Right ventricle myocardium inferior (tissue), 1 donor: ENCODE measurements at places on chromosomes 6 and 20.
A peak's percentile ranks its signal among the peaks of the same experiment; 100 is the strongest.

DNA sequence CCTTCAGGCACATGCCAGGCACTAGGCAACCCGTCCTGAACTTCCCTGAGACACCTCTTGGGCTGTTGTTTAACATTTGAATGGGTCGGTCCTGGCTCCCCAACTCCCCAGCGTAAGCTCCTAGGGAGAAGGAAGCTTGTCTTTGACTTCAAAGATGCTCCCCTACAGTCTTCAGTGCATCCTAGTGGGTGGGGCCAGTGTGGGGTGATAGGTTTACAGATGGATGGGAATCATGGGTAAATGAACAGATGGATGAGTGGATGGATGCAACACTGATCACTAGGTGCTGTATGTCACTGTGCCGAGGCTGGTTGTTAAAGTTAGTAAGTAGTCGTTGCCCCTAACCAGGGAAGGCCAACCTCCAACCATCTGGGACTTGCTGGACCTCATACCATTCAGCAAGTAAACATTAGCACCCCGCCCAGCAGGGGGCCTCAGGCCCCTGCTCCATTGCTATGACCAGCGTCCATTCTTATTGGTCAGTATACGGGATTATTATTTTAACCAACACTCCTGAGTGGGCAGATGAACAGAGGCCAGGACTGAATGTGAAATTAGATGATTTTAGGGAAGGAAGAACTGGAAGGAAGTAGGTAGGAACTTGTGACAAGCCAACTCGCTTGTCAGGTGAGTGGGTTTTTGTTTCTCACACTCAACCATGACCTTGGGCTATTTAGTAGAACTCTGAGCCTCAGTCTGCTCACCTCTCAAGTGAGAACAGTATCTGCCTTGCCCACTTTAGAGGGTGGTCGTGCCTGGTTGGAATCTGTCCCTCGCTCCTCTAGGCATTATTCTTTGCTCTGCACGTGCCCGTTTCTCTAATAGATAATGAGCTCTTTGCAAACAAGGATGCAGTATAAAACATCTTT, 82.9 kb upstream of the FOXP4 start:
- DNase-seq = peak; percentile 87

DNA sequence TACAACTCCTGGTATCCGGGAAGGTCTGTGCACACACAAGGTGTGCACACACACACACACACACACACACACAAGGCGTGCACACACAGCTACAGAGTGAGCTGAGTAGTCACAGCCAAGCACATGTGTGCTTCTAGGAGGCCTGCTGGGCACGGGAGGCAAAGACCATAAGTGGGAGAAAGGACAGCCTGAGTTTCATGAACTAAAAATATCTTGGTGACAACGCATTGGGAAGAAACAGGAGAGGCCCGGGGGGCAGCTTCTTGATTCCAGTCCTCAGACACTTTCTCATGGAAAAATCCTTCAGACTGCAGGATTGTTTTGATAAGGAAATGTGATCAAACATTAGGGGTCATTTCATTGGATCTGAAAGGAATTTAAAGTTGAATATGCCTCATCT, 2.6 kb downstream of the TRAF3IP2 start:
- no peak for DNase-seq

- DNase-seq = no peak
Observed at GRCh38 chr20:24906806-24907205, 42.3 kb upstream of the CST7 start.

DNA sequence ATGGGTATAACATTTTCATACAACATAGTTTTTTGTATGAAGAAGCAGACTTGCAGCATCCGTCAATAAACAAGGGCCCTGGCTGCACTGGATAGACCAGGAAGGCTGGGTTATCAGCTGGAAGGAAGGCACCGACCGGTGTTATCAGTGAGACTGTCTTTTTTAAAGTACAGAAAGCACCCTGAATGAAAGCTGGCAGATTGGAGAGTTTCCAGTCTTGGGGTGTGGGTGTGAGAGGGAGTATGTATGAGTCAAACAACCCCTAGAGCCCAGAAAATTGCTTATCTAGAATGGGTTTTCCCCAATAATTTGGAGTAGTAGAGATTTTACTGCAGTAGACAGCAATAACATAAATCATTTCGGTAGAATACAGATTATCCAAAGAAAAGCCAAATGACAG, 42.4 kb downstream of the TXLNB start:
- DNase-seq = no peak

- DNase-seq = no peak
Observed at GRCh38 chr20:60117065-60117464, 158.8 kb downstream of the CDH26 start.

DNA sequence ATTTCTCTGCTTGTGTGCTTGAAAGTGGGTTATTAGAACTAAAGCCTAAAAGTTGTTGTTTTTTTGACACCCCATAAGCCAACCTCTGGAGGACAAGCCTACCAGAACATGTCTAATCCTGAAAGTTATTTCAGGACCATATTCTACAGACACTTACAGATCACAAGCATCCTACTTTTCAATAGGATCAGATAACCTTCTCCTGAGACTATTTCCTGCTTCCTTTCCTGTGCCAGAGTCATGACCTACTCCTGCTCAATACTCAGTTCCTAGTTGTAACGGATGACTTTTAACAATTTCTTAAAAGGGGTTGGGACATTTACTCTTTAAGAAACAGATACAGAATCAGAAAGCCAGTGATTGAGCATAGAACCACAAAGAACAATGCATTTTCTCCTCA, 5.3 kb upstream of the FILIP1 start:
- no peak for DNase-seq

- no peak for DNase-seq
Observed at GRCh38 chr6:54132587-54132986, 21.3 kb downstream of the MLIP start.

- DNase-seq = no peak
Observed at GRCh38 chr6:24931718-24932691, 3.8 kb downstream of the RIPOR2 start.

- no peak for DNase-seq
Observed at GRCh38 chr20:35854713-35855348, 83.0 kb downstream of the PHF20 start.

DNA sequence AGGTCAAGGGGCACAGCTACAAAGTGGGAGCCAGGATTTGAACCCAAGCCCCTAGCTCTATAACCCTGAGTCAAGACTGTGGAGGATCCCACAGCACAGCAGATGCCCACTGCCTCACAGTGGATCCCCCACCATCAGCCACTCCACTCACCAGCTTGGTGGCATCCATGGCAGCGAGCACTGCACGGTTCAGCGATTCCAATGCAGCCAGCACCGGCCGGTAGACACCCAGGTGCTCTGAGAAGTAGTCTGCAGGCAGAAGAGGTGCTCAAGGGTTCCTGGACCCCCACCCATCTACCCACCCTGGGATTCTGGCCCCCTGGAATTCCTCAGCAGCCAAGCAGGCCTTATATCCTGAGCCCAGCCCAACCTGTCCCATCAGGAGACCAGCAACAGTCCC, 2.5 kb downstream of the ACTL10 start:
- no peak for DNase-seq

DNA sequence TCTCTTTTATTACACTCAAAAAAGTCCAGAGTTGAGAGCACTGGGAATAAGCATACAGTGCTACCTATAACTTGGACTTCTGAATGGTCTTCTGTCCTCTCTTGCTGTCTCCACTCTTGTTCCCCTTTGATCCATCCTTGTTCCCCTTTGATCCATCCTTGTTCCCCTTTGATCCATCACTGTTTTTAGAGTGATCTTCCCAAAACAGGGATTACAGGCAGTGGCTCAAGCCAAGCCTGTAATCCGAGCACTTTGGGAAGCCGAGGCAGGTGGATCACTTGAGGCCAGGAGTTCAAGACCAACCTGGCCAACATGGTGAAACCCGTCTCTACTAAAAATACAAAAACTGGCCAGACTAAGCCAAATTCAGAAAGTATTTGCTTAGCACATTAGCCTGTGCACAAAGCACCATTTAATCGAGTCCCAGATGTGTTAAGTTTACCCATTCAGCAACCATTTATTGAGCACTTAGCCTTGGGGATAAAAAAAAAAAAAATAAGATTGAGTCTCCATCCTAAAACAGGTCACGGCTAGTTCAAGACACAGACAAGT, 65.0 kb upstream of the NHSL1 start:
- DNase-seq = no peak

DNA sequence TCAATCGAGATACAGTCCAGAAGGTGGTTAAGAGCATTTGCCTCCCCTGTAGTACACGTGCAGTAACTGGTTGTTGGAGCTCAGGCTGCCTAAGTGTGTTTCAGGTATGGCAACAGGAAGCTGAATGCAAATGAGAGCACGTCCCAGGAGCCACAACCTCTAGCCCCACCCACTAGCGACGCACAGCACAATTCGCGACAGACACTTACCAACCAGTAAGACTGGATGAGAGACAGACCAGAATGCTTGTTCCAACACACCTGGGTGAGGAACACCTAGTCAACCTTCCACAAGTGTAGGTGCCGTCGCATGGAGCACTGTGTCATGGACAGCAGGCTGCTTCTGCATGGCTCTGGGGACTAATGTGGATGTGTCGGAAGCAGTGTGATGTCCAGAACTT, 7.2 kb upstream of the SERPINB1 start:
- DNase-seq = no peak

DNA sequence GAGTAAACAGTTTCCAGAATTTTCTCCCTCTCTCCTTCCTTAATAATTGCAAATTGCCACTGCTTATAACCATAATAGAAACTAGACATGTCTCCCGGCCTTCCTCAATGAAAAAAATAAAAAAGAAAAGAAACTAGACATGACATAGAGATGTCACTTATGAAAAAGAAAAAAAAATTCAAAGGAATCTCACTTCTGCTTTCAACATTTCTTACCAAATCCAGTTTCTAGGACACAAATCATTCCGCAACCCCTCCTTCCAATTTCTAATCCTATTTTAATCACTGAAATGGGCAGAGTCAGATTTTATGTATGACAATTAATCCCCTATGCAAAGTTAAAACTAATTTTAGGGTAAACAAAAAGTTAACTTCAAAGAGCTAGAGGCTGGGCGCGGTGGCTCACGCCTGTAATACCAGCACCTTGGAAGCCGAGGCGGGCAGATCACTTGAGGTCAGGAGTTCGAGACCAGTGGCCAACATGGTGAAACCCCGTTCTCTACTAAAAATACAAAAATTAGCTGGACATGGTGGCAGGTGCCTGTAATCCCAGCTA, 40.1 kb upstream of the EEF1A1 start:
- no peak for DNase-seq

DNA sequence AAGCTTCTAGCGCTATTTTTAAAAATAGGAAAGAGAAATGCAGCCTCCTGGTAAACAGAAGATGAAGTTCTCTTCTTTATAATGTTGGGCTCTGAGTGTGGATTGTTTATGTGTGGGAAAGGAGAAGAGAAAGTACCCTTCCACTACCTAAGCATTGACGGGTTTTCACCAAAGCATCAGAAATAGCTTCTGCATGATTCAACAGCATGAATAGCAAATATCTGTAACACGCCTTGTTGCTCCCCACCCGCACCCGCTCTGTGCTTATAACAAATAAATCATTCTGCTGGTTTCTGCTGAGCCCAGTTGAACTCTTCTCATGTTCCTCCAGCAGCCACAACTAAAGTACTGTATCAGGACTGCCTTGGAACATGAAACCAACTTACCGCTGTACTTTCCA, 20.7 kb downstream of the TXLNB start:
- DNase-seq = no peak

- DNase-seq = no peak
Observed at GRCh38 chr6:35737413-35738211, 780 bp downstream of the ARMC12 start.

GRCh38 chr6:156193381-156193780, 583.8 kb upstream of the ARID1B start:
- DNase-seq = no peak

DNA sequence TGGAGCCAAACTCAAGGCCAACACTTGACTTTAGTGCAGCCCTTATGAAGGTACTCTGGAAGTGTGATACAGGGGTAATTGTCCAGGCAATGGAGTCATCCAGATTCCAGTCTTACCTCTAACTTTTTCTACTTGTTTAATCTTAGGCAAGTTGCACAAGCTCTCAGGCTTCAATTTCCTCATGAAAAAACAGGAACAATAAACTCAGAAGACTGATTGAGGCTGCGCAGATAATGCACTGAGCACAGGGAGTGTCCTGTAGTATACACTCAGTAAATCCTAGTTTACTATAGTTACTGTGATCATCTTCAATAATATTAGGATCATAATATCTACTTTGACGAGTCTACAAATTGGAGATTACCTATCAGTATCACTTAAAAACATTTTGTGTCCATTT, 127.5 kb upstream of the SMLR1 start:
- DNase-seq = no peak

GRCh38 chr20:58991715-58992114, 10.7 kb downstream of the NELFCD start:
- no peak for DNase-seq
